Panc1 (cell line): ENCODE measurements at places on chromosomes 3 and 15. TPM values are rescaled to one million over a fixed set of nuclear protein-coding genes. Genes with fewer than 3 reads are reported as not detected.
A peak's percentile ranks its signal among the peaks of the same experiment; 100 is the strongest.

RFT1 gene
- 21.0 TPM for total RNA-seq

NMB gene
- 9.5 TPM for total RNA-seq

RAD51 gene
- 30.3 TPM for total RNA-seq

IL17RE gene
- 1.1 TPM for total RNA-seq

FHIT gene
- 2.2 TPM for total RNA-seq

DNA sequence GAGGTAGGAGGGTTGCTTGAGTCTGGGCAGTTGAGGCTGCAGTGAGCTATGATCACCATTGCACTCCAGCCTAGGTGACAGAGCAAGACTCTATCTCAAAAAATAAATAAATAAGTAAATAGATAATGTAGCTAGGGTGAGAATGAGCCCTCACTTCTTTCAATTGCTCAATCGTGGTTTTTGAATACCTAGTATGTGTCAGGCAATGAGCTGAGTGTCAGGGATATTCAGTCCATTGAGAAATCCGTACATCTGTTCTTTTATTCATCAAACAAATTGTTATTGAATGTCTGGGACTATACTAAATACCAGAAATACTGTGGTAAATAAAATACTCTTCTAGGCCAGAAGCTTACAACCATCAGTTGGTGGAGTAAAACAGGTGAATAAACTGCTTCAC lies 6.2 kb upstream of the ZNF148 start:
- DNase-seq = no peak

GRCh38 chr3:181568248-181568647 lies 143.5 kb upstream of the SOX2 start:
- no peak for DNase-seq

- DNase-seq = no peak
Observed at GRCh38 chr3:66029443-66029842, 9.3 kb downstream of the MAGI1 start.

- no peak for DNase-seq
Observed at GRCh38 chr3:55128225-55128823, 200.5 kb upstream of the LRTM1 start.

DNA sequence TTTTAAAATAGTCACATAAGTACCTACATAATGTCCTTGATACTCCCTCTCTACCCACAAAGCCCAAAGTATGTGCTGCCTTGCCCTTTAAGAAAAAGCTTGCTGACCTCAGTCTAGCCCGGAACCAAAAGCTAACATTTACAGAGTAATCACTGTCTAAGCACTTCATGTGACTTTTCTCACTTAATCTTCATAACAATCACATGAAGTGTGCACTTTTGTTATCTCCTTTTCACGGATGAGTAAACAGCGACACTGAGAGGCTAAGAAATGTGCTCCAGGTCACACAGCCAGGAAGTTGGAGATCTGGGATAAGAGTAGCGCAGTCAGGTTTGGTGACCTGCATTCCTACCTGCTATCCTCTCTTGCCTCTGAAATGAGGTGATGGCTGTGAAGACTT lies 194.0 kb downstream of the ITPR1 start:
- no peak for DNase-seq

GRCh38 chr15:71447328-71448250 lies 332.3 kb downstream of the THSD4 start:
- no peak for DNase-seq

GRCh38 chr15:76217029-76217881 lies 94.0 kb downstream of the ETFA start:
- DNase-seq = no peak

- DNase-seq = peak; percentile 20
Observed at GRCh38 chr15:62549345-62549970, 384.4 kb upstream of the C2CD4B start.

DNA sequence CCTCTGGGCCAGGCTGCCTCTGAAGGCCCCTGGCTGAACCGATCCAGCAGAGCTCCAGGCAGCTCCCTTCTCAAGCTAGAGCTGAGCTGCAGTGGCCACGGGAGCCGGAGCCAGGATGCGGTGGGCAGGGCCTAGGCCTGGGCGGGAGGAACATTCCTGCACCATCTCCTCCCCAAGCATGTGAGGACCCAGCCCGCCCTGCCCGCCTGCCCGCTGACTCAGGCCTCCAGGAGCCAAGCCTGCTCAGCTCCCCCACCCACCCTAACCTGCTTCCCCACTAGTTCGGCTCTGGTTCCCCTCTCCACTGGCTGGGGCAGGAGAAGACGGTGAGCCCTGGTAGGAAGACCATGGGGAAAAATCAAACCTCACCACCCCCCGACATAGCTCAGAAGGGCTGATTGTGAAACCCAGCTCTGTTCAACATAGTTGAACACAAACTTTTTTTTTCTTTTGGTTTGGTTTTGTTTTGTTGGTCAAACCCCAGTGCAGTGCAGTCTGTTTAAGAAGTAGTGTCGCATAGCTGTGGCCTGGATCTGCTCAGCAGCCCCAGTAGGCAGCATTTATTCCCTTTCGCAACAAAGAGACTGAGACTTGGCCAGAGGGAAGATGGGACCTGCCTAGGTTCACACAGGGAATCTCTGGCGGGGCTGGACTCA lies 13.5 kb downstream of the SNX33 start:
- no peak for DNase-seq

GRCh38 chr3:46092702-46093080 lies 65.4 kb upstream of the XCR1 start:
- no peak for DNase-seq

DNA sequence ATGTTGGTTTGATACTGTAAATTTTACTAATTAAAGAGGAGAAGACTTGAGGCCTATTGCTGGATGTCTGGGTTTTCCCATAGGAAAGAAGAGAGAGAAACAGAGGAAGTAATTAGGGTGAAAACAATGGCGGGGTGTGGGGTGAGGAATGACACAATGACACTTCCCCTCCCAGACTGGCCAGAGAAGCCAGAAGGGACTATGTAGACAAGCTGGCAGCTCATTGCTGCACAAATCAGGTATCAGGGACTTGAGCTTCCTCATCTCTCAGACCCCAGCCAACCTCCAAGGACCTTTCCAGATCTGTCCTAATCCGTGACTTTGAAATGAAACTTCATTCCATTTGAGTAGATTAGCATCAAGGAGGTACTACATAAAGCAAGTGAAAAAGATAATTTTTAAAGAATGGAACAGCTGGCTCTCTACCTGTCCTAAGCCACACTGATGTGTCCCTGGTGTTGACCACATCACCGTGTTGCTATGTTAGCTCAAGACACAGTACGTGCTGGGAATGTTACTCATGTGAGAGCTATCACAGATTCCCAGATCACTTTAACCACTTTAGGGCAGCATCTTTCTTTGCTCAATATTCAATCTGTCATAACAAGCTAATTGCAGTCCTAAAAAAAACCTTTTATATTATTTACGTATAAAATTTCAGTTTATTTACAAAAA lies 22.2 kb downstream of the TMEM212 start:
- no peak for DNase-seq

- DNase-seq = no peak
Observed at GRCh38 chr3:31439890-31440750, 92.6 kb upstream of the STT3B start.

DNA sequence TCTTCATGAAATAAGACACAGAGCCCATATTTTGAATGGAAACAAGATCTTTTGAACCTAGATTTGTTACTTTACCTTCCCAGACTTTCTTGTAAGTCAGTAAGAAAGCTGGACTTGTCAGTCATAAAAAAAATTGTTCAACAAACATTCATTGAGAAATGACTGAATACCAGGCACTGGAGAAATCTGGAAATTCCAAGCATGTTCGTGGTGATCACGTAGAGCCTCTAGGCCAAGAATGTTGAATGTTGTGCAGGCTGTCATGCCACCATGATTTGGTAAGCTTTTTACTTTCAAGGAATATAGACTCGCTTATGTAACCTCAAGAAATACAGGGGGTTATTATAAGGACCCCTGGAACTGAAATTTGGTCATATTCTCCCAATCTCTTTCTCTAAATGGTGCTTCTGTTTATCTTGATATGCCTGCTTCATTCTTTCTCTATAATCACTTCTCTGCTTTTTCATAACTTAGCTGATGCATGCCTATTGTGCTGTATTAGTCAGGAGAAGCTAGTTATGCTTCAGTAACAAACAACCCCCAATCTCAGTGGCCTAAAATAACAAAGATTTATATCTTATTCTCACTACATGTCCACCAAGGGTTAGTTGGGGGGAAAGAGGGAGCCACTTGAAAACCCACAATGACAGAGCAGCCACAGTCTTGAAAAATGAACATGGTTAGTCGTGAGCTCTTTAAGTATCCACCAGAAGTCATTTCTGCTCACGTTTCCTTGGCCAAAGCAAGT lies 3.4 kb upstream of the TPM1 start:
- no peak for DNase-seq

DNA sequence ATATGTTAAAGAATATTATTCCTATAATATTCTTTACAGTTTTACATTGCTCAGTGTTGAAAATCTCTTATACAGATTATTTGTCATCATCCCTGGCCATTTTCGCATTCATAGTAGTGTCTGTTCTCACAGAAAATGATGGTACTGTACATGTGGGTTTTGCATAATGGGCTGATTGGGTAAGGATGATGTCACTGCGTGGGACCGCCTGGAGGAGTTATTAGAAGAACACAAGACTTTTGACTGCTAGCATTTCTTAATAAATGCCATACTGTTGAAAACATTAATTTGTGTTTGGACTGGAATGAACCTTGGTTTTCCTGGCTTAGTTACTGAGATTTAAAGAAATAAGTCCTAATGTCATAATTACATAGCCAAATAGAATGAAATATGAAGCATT lies 20.3 kb downstream of the LRCH3 start:
- DNase-seq = no peak

DNA sequence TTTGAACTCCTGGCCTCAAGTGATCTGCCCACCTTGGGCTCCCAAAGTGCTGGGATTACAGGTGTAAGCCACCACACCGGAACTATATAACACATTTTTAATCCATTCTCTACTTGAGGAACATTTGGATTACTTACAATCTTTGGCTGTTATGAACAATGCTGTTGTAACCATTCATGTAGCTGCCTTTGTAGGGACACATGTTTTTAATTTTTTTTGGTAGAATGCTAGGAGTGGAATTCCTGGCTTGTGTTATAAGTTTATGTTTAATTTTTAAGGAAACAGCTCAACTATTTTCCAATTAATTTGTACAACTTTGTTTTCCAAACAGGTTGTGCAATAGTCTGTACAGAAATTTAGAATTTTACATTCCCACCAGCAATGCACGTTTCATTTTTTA lies 51.7 kb downstream of the GPR149 start:
- no peak for DNase-seq

DNA sequence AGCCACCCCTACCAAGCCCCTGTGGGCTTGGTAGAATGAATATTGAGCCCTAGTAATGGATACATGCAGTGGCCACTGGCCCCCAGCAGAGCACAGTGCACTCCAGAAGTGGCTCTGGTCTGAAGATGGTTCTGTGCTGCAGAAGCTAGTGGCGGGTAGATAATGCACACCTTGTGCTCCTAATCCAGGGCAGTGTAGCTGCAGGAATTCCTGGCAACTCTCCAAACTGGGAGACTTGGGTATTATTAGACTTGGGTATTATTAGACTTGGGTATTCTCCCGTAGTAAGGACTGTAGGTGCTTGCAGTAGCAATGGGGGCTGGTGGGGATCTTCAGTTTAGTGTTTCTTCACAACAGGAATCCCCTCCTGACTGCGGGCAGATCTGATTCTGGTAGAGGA lies 34.7 kb downstream of the NUSAP1 start:
- no peak for DNase-seq

DNA sequence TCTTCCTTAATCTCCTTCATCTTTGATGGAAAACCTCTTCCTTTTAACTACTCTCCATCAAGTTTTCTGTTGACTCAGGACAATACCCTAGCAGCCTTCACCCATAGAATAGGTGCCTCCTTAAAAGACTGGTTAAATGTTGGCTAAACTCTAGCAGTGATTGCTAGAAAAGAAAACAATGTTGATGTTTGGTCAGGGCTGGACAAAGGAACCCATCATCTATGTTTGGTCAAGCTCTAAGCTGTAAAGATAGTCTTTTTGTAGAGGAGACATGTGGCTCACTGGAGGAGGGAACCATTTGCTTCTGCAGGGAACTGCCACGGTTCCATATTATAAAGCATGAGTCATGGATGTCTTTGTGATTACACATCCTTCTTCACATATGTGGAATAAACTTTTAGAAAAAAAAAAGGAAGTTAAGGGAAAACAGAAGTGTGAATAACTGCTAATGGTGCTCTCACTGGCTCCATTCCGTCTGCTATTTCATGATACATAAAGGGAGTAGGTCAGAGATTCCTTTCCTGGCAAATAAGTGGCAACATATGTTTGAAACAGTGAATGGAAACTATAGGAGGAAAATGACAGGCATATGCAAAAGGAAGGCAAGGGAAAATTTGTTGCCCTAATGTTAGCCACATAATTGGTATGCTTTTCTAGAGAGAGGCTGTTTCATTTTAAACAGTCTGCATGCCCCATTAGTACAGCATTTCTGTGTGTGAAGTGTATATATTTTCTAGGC lies 78.2 kb downstream of the CMSS1 start:
- peak; percentile 65 for DNase-seq

DNA sequence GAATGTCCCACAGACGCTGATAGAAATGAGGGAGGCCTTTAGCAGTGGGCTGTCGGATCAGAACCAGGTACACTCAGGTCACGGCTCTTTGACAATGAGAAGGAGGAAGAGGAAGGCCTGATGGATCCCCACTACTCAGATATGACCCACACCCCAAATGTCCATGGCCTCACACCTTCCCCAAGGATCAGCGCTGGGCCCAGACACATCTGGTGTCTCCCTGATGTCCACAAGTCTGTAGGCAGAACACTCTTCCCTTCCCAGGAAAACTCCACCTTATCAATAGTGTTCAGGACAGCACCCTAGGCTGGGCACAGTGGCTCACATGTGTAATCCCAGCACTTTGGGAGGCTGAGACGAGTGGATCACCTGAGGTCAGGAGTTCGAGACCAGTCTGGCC lies 33.3 kb upstream of the SFMBT1 start:
- DNase-seq = no peak

GRCh38 chr15:29557171-29557570 lies 265.1 kb downstream of the TJP1 start:
- no peak for DNase-seq

- no peak for DNase-seq
Observed at GRCh38 chr15:62903437-62903836, 139.1 kb upstream of the TPM1 start.

- no peak for DNase-seq
Observed at GRCh38 chr3:133831966-133832801, 26.6 kb downstream of the SRPRB start.
